Stimulated activated CD4-positive, alpha-beta T cell treated with anti-CD3 and anti-CD28 coated beads, Interleukin-4, amount 100 ng/mL, for 48 hours (primary cell): ENCODE measurements at places on chromosomes 12 and 14.

- DNase-seq = no peak
Measured at GRCh38 chr12:47758584-47758833, 171 bp downstream of the RAPGEF3 start.

DNA sequence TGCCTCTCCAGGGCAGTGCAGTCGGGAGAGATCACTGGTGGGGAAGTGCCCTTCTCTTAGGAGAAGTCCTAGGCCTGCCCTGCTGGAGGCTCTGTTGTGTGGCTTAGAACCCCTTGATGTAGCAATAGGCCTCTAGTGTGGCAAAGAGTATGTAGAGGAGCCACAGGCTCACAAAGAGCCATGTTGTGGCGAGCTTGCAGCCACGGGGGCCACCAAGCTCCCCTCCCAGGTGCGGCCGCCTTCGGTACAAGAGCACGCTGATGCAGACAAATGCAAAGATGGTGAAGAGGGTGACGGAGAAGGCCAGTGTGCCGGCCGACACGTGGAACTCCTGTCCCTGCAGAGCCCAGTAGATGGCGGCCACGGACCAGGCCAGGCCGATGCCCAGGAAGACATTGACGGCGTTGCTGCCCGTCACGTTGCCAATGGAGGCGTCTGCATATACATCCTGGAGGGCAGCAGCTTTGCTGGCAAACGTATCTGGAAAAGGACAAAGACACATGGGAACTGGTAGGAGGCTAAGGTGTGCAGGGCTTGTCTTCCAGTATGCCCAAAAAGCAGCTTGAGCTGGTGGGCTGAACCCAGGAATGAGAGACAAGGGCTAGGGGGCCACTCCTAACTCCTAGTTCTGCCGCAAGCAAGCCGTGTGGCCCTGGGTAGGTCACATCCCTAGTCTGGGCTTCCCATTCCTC, 142.8 kb downstream of the SLC8A3 start:
- DNase-seq = peak; percentile 2

GRCh38 chr12:47782372-47782770, 9.3 kb downstream of the SLC48A1 start:
- no peak for DNase-seq

DNA sequence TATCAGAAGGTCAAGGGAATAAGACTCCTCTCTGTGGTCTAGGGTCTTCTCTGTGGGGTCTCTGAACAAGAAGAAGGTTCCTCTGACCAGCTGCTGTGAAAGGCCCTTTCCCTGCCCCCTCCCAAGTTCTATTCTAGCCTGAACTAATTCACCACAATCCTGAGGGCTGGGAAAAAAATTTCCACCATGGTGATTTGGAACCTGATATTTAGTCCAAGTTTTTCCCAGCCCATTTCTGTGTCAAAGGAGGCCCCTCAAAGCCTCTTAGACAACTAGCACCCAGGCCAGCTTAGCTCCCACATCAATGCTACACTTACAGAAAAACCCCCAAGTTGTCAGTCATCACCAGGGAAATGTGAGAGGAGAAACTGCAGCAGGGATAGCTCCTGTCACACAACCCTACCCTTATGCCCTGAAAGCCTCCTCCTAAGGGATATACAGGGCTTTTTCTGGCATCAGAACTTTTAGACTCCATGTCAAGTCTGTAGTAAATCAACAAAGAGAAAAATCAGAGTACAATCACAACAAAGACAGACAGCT, 4.5 kb downstream of the FMNL3 start:
- DNase-seq = no peak

DNA sequence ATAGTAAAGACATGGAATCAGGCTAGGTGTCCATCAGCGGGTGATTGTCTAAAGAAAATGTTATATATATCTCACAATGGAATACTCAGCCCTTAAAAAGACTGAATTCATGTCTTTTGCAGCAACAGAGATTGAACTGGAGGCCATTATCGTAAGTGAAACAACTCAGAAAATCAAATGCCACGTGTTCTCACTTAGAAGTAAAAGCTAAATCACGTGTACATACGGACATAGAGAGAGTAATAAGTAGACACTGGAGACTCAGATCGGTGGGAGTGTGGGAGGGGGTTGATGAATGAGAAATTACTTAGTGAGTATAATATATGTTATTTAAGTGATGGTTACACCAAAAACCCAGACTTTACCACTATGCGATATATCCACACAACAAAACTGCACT, 266.3 kb upstream of the PPFIA2 start:
- DNase-seq = no peak

DNA sequence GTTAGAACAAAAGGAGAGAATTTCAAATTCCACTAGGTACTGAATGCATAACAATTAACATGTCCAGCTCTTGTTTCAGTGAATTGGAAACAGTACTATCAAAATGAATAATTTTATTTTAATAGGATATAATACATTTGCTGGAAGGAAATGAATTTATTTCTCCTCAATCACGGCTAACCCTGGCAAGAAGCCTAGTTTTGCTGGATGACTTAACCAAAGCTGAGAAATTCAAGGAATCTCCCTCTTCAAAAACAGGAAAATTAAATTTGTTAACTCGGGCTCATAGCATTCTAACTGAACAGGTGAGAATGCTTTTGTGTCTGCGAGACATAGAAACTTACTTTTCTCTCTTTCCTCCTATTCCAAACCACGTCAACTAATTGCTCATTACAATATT, 163.5 kb upstream of the NEDD1 start:
- no peak for DNase-seq

DNA sequence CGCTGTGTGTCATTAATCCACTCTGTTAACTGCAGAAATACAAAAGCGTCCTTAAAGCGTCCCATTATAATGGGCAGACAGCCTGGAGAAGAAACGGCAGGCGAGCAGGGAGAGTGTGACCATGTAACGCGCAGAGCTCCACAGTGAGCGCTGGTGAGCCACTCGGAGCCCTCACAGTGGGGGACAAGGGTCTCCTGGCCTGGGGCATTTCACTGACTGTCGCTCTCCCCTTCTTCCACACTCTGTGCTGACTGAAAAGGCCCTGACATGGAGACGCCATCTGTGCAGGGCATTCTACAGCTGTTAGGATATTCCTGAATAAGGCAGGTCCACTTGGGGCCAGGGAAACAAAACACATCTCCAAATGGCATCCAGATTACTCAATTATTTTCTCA, 24.2 kb downstream of the CCDC92 start:
- DNase-seq = no peak

DNA sequence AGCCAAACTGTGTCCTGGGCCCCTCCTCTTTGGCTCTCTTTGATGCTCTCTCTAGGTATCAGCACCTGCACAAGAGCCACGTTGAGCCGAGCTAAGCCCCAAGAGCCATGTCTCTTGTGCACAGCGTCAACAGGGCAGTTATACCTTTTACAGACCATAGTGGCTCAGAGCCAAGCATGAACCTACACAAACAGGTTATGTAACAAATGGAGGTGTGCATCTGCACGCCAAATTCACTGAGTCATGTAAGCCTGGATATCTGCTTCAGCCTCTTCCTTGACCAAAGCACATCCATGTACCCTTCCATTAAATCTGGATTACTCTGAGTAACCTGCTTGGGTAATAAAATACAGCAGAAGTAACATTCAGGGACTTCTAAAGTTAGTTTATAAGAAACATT, 509.7 kb downstream of the NAV3 start:
- no peak for DNase-seq

GRCh38 chr12:123078531-123079155, 72.2 kb downstream of the PITPNM2 start:
- no peak for DNase-seq

DNA sequence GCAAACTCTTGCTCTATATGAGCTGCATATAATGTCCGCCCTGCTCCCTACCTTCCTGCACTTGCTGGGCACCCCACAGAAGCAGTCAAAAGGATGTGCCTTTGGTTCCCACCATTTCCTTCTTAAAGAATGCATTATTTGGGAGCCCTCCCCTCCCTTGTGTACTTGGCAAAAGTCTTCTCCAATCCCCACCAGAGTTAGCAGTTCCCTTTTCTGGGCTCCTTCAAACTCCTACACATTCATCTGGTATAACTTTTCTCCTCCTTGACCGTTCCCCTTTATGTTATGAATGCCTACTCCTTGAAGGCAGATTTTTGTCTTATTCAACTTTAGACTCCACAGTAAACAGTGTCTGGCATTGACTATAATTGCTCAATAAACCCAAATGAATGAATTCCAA, 27.8 kb downstream of the AREL1 start:
- DNase-seq = no peak

DNA sequence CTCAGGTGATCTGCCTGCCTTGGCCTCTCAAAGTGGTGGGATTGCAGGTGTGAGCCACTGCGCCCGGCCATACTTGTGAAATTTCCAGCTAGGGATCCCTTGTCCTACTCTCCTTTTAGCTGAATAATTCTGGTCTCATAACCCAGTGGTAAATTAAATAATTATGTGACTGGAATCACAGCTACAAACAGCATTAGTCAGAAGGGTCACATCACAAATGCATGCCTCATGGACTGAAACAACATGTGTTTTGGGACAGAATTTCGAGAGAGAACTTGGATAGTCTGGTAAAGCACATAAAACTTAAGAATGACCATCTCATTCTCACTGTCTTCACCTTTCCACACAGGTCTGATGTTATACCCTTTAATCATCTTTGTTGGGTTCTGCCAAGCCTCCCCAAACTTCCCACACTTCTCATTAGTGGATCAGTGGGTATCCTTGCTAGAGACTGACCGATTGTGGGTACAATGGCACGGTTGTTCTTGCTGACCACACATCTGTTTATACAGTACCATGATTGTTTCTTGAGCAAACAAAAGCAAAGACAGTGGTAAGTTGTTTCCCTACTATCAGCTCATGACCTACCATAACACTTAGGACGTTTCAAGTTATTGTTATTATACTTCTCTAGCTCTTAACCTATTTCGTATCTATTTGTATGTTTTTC, 5.1 kb downstream of the GPRC5D start:
- DNase-seq = no peak

DNA sequence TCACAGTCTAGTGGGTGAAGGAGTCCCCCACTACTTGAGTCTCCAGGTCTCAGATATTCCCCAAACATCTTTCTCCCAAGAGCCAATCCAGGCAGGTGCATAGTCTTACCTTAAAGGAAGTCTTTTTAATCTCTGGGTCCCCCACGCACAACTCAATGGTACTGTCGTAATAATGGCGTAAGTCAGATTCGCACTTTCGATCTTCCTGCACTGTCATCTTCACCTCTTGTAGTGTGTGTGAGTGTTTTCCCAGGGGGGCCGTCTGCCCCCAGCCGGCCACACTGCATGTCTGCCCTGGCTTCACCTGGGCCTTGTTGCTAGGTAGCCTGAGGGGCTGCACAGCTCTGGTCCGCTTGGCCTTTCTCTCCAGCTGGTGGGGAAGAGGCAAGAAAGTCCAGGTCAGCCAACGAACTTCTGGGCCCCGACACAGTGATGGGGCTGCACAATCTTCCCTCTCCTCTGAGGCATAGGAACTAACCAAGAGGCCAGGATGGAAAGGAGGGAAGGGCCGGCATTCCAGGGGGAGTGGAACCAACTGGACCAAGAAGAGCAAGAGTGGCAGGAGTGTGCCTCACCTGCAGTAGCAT, 2.1 kb downstream of the GZMB start:
- DNase-seq = no peak

DNA sequence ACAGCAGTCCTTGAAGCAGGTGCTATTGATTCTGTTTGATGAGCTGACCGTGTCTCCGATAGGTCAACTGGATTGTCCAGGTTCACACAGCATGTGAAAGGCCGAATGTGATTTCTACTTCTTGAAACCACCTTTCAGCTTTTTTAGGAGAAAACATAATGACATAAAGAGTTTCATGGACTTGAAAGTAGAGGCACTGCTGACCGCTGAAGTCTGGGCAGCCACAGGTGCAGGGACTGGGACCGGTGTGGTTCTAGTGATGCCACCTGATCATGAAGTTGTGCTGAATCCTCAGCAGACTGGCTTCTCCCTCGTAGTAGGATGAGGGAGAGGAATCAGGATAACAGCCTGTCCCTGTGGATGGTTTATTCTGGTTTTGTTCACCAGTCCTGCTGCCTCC, 108.1 kb downstream of the ETV6 start:
- no peak for DNase-seq

DNA sequence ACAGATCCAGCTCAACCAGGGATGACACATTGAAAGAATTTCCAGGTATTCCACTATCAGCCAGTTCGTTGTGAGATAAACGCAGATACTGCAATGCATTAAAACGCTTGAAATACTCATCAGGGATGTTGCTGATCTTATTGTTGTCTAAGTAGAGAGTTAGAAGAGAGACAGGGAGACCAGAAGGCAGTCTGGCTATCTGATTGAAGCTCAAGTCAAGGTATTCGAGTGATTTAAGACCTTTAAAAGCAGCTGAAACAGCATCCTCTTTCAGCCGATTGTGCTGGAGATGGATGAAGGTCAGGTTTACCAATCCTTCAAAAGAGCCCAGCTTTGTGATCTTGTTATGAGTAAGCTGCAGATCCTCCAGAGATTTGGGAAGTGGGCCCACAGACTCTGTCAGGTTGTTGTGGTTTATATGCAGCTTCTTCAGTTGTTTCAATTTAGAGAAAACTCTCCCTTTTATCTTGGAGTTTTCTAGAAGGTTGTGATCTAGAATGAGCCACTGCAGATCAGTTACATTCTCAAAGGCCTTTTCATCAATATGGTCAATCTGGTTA, 3.0 kb downstream of the LUM start:
- no peak for DNase-seq

GRCh38 chr12:22116376-22116775, 70.4 kb downstream of the CMAS start:
- no peak for DNase-seq

- DNase-seq = no peak
Measured at GRCh38 chr12:51181558-51181957, 8.6 kb upstream of the TFCP2 start.

- peak; percentile 43 for DNase-seq
Measured at GRCh38 chr12:117134059-117134458, 34.8 kb upstream of the TESC start.

DNA sequence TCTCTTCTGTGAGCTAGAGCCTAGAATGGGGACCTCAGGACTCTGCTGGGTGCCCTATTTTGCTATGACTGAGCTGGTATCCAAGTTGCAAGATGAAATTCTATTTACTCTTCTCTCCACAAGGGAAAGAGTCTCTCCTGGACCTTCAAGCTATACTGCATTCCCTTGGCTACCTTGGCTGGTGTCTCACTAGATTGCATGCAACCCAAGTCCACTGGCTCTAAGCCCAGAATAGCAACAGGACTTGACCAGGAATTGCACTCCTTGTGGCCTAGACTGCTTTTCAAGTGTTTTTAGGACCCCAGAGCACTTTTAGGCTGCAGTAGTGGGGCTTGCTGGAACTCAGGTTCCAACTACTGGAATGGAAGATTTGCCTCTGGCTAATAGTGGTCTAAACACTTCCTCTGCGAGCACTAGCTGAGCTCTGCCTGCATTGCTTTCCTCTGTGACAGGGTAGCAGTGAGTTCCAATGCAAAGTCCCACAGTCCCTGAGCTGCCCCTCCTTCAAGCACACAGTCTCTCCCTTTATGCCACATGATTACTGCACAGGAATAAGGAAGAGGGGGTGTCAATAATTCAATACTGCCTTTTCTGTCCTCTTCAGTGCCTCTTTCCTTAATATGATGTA, 1009.1 kb upstream of the FLRT2 start:
- DNase-seq = no peak
